ENCODE measurements at places on chromosomes 11 and 22. TPM values are rescaled to one million over a fixed set of nuclear protein-coding genes. Genes with fewer than 3 reads are reported as not detected.

The TNRC6B gene
- total RNA-seq = 67.9 TPM

The TLCD5 gene
- total RNA-seq = 9.8 TPM

- no peak for DNase-seq
Observed at GRCh38 chr11:115362997-115363396, 141.2 kb downstream of the CADM1 start.

- no peak for DNase-seq
Observed at GRCh38 chr11:64226507-64227051, 505 bp downstream of the NUDT22 start.

DNA sequence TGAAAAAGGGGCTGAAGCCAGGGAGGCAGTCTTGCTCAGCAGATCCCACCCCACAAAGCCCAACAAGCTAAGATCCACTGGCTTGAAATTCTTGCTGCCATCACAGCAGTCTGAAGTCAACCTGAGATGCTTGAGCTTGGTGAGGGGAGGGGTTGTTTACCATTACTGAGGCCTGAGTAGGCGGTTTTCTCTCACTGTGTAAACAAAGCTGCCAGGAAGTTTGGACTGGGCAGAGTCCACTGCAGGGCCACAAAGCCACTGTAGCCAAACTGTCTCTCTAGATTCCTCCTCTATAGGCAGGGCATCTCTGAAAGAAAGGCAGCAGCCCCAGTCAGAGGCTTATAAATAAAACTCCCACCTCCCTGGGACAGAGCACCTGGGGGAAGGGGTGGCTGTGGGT, 746.1 kb upstream of the LRRC4C start:
- peak; percentile 77 for DNase-seq

DNA sequence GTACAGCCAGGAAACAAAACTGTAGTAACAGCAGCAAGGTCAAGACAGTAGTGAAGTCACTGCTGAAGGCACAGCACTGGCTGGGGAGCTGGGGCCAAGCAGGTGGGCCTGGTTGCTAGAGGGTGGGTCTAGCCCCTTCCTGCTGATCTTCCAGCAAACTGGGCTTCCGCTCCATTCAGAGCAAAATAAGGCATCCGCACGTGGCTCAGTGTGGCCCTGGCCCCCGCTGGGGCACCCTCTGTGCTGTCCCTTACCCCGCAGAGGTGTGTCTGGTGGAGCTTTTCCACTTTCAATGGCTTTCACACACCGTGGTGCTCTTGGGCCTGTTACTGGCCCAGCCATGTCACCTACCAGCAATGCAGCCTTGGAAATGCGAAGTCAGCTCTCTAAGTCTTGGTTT, 162.4 kb upstream of the B3GAT1 start:
- peak; percentile 4 for DNase-seq

- DNase-seq = no peak
Observed at GRCh38 chr11:132228746-132229325, 858.4 kb downstream of the NTM start.

DNA sequence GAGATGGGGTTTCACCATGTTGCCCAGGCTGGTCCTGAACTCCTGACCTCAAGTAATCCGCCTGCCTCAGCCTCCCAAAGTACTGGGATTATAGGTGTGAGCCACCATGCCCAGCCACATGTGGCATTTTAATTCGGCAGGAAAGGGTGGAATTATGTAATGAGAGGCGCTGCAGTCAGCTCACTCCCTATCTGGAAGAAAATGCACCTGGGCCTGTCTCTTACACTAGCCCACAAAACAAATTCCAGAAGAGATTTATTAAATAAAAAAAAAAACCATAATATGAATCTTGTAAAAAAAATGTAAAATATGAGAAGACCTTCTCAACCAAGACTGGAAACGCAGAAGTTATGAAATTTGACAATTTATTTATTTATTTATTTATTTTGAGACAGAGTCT, 8.2 kb upstream of the KAT5 start:
- DNase-seq = no peak

DNA sequence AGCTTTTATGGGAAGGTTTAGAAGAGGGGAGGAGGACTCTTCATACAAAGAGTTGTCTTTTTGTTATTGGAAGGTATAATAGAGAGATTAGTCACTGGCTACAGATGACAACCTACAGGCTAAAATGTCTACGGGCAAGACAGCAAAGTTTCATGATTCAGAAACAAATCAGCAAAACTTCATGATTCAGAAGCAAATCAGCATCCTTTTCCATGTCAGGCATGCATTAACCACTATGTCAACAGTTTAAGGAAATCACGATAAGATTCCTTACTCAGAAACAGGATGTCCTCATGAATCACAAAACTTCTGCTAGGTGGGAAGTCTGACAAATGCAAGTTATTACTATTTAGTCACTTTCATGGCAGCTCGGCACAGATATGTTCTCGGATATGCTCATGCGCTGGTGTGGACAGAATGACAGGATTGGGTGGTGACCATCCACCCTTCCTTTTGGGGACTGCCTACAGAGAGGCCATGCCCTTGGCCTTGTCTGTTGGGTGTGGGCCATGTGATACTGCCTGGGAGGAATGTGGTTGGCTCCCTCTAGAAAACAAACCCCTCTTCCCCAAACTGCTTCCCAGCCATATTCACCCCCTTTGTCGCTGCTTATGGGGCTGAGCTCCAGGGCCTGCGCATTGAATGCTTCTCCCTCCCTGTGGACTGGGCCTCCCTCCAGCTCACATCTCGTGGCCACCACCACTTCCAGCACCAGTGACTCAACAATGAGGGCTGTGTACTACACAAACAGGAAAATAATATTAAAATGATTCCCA, 10.1 kb downstream of the C11orf91 start:
- DNase-seq = no peak

The HTR3B gene
- total RNA-seq = not detected

DNA sequence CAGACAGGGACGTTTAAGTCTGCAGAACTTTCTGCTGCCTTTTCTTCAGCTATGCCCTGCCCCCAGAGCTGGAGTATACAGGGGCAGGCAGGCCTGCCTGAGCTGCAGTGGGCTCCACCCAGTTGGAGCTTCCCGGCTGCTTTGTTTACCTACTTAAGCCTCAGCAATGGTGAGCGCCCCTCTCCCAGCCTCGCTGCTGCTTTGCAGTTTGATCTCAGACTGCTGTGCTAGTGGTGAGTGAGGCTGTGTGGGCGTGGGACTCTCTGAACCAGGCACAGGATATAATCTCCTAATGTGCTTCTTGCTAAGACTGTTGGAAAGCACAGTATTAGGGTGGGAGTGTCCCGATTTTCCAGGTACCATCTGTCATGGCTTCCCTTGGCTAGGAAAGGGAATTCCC, 38.5 kb downstream of the NELL1 start:
- DNase-seq = no peak

DNA sequence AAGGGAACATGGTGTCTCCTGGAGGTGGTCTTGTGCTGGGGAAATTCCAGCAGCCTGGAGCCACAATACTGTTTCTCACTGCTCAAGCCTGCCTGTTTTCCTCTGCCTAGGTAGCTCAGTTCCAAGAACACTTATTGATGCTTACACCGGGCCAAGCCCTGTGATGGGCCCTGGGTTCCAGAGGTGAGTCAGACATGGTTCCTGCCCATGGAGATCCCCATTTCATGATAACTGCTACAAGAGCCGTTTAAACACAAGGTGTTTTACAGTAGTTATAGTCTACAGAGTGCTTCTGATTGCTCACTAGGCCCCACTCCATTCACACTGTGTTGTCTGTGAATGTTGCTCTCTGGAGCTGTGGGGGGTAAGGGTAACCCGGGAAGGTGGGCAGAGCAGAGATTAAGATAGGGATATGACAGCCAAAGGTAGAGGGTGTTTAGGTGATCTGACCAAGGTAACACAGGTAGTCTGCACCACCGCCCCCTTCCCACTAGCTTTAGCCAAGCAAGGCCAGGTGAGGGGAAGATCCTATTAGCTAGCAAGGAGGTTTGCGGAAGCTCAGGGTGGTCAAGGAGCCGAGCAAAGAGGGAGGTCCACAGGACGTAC, 696 bp upstream of the MICAL2 start:
- DNase-seq = no peak

The C11orf16 gene
- not detected for total RNA-seq

GRCh38 chr22:37887584-37888378, 18.3 kb upstream of the MICALL1 start:
- peak; percentile 69 for DNase-seq

The OR56A4 gene
- total RNA-seq = 0.06 TPM

The C11orf52 gene
- 34.4 TPM for total RNA-seq

DNA sequence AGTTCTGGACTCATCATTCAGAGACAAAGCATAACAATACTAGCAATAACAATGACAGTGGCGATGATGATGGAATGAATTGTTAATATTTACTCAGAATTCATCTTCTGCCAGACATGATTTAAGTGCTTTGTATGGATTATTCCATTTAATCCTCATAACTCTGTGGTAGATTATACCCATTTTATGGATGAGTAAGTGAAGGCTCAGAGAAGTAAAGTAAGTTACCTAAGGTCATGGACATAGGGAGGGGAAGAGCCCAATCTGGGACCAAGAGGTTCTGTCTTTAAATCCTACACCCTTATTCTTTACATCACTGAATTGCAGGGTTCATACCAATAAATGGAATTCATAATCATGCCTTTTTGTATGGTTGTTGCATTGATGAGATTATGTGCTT, 72.7 kb downstream of the MYO18B start:
- no peak for DNase-seq

- no peak for DNase-seq
Observed at GRCh38 chr11:134126217-134126822, 57.4 kb downstream of the JAM3 start.

The E2F8 gene
- total RNA-seq = 0.32 TPM

- no peak for DNase-seq
Observed at GRCh38 chr11:45676522-45677095, 11.2 kb upstream of the CHST1 start.

- no peak for DNase-seq
Observed at GRCh38 chr22:22682807-22683667, 38.6 kb downstream of the GGTLC2 start.

The TMEM132A gene
- 18.5 TPM for total RNA-seq

- no peak for DNase-seq
Observed at GRCh38 chr11:102546923-102547471, 16.4 kb upstream of the MMP7 start.

DNA sequence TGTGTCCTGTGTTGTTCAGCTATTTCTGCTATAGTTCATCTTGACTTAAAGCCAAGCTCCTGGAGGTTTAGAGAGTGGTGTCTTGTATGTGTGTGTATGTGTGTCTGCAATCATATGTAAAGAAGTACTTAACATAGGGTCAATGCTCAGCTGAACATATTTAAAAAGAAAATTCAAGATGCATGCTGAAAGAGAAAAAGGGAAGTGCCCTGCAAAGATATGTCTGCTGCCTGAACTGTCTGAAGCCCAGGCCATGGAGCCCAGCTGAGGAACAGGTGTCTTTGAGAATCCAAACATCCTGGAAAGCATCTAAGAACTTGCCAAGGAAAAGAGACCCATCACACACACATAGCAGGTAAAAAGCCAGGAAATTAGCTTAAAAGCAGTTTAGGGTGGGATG, 6.6 kb downstream of the TCN1 start:
- no peak for DNase-seq

DNA sequence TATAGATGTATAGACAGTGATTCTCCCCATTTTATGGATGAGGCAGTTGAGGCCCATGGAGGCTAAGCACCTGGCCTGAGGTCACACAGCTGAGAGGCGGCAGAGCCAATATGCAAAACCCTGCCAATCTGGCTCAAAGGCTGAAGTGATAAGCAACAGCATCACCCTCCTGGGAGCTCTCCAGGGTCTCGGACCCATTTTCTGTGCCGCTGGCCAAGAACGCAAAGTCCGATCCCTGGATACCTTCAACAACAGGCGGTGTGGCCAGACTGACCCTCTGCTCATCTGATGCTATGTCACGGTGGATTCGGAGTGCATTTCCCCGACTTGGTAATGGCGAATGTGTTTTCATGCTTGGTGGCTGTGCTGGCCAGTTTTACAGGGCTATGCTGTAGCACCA, 595.0 kb downstream of the TBC1D22A start:
- DNase-seq = no peak

DNA sequence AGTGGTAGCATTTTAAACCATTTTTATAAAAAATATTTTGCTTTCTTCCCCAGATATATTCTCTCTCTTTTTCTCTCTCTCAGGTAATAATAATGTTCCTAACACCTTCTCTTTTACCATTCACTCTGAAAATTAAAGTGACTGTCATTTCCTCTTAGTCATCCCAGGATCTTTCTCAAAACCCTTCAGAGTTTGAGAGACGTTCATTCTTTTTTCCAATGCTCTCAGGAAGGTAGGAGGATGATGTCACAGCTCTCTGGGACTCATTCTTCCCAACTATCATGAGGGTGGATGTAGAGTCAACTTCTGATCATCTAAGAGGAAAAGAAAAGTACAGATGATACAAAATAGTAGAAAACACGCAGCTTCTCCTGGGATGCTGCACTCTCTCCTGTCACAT, 60.2 kb upstream of the CRTAM start:
- DNase-seq = no peak

DNA sequence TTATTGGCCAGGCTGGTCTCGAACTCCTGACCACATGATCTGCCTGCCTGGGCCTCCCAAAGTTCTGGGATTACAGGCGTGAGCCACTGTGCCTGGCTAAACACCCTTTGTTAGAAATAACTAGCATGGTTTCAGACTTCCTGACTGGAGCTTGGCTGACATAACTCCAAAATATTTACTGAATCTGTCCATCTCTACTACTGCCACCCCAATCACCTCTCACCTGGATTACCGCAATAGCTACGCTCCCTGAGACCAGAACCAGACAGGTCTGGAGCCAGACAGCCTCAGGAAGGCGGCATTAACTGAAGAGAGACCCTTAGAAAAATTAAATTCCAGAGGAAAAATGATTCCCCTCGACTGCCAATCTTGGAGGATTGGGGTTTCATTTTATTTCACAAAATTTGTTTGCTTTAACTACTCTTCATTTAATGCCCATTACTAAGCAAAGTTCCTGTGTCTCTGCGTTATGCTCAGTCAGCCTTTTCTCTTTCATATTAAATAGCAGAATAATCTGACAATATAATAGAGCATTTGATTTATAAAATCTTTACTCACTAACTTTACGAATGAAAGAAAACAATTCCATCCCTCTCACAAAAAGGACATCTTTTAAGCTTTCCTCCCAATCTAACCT, 13.1 kb downstream of the TMEM25 start:
- no peak for DNase-seq

GRCh38 chr11:14872032-14872431, 20.0 kb downstream of the CYP2R1 start:
- no peak for DNase-seq

The TMEM191B gene
- total RNA-seq = 3.4 TPM

- DNase-seq = no peak
Observed at GRCh38 chr22:30029512-30029911, 50.8 kb upstream of the HORMAD2 start.

Data from mucosa of gallbladder (tissue), 1 donor.